Stimulated activated CD4-positive, alpha-beta T cell treated with anti-CD3 and anti-CD28 coated beads, Interleukin-4, amount 100 ng/mL, for 4 hours (primary cell): ENCODE measurements at places on chromosomes 1 and 21.

- DNase-seq, result no peak
Observed at GRCh38 chr1:24248859-24249258, 61.8 kb upstream of the IFNLR1 start.

- DNase-seq, result no peak
Observed at GRCh38 chr1:152760551-152761190, 2.8 kb downstream of the KPRP start.

DNA sequence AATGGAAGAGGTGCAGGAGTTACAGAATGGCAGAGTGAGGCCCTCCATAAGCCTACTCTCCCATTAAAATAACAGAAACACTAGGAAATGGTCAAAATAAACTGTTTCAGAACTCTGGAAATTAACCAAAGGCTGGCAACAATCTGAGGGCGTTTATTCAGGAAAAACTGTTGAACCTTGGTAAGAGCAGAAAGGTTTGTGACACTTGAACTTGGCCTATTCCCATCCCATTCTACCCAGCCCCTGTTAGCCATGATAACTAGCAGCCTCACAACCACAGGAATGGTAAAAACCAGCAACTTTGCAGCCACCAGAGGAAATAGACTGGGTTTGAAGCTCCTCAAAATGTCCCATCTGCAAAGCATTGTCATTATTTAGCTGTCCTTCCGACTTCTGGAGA, 256.8 kb downstream of the RHOU start:
- DNase-seq, result no peak

- DNase-seq, result no peak
Observed at GRCh38 chr1:206666031-206666561, 18.6 kb upstream of the MAPKAPK2 start.

GRCh38 chr21:15409031-15409430, 320.8 kb upstream of the USP25 start:
- no peak for DNase-seq
